Globus pallidus (tissue), 1 donor: ENCODE measurements at places on chromosomes 6 and 20.

DNA sequence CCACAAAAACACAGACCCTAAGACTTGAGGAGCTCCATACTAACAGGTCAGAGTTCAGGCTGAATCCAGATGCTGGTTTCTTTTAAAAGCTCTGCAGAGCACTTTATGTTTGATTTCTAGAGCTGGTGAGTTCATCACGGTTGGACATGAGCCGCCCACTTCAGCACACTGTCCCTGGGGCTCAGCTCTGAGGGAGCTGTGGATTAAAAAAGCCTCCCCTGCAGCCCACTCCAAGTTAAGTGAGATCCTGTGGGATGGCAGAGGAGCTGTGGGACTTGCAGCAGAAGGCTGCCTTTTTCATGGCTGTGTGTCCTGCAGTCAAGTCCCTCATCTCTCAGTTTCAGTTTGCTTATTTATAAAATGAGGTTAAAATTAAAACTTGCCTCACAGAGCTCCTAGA, 110.5 kb downstream of the FOXO3 start:
- DNase-seq: no peak

DNA sequence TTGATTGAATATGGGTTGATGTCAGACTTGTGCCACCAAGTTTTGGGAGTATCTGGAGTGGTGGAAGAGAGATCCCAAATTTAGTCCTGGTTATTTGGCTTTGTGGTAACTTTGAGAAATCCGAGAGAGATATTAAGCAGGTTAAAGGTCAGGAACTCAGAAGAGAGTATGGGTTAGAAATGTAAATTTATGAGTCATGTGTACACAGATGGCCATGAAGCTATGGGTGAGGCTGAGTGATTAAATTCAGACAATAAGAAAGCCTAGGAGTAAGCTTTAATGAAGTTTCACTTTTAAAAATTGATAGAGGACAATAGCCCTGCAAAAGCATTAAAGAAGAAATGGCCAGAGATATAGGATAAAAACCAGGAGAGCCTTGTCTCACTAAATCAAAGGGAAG, 14.3 kb downstream of the RIMS1 start:
- DNase-seq: no peak

DNA sequence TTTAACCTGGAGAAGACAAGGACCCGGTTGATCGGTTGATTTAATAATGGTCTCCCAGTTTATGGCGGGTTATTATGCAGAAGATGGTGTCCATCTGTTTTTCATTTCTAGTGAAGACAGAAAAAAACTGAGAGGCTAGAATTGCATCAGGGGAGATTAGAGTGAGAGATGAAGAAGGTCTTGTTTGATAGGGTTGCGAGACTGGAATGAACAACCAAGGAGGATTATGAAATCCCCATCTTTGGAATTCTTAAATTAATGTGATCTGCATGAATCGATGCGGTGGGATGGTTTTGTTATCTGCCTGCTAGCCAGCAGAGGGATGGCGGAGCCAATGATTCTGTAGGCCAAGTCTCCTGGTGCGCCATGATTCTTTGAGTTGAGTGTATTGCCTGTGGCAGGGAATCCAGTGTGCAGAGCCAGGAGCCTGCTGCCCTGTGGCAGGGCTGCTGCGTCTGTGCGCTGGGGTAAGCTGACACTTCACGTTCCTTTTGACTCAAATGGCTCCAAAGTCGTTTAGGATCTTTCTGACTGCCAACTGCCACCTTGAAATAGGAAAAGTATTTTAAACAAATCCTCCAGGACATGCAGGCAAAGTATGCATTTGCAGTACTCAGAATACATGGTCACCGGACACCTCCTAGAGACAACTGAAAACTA, 200.1 kb downstream of the CLIC5 start:
- DNase-seq: no peak

DNA sequence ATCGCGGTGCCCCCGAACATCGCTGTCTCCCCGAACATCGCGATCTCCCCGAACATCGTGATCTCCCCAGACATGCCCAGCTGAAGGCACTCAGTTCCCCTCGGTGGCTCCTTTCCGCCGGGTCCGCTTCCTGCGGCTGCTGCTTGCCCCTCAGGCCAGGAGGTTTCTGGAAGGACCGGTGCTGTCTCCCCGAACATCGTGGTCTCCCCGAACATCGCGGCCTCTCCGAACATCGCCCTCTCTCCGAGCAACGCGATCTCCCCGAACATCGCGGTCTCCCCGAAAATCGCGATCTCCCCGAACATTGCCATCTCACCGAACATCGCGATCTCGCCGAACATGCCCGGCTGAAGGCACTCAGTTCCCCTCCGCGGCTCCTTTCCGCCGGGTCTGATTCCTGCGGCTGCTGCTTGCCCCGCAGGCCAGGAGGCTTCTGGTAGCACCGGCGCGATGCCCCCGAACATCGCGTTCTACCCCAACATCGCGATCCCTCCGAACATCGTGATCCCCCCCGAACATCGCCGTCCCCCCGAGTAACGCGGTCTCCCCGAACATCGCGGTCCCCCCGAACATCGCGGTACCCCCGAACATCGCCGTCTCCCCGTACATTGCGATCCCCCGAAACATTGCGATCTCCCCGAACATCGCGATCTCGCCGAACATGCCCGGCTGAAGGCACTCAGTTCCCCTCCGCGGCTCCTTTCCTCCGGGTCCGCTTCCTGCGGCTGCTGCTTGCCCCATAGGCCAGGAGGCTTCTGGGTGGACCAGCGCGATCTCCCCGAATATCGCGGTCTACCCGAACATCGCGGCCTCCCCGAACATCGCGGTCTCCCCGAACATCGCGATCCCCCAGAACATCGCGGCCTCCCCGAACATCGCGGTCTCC, 808 bp downstream of the ULBP1 start:
- no peak for DNase-seq

DNA sequence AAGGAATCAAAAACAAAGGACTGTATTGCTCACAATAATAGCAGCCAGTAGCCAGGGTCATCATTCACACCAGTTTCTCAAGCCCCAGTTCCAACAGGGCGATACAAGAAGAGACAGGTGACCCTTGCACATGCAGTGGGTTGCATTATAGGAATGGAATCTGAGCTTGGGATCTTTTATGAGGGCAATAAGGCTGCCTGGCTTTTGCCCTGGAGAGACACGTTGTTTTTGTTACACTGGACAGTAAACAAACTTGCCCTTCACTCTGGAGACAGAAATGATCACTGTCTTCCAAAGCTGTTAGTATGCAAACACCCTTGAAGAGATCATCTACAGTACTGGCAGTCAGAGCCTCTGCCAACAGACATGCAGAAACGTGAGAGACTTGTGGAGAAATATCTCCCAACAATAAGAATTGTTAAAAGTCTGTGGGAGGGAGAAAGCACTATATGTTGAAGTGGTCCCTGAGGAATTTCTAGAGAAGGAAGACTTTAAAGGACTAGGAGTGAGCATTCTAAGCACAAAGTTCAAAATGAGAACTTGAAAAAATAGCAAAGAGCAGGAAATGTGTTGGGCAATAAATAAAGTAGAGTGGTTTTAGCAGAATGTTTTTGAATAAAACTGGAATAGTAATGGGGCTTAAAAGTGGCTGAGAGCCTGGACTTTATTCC, 6.2 kb upstream of the COL12A1 start:
- no peak for DNase-seq

GRCh38 chr6:7911345-7911725, 747 bp upstream of the TXNDC5 start:
- DNase-seq: no peak

DNA sequence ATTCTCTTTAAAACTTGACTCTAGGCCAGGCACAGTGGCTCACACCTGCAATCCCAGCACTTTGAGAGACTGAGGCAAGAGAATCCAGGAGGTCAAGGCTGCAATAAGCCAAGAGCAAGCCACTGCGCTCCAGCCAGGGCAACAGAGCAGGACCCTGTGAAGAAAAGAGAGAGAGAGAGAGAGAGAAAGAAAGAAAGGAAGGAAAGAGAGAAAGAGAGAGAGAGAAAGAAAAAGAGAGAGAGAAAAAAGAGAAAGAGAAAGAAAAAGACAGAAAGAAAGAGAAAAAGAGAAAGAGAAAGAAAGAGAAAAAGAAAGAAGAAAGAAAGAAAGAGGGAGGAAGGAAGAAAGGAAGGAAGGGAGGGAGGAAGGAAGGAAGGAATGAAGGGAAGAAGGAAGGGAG, 76.7 kb downstream of the RIN2 start:
- DNase-seq: no peak

DNA sequence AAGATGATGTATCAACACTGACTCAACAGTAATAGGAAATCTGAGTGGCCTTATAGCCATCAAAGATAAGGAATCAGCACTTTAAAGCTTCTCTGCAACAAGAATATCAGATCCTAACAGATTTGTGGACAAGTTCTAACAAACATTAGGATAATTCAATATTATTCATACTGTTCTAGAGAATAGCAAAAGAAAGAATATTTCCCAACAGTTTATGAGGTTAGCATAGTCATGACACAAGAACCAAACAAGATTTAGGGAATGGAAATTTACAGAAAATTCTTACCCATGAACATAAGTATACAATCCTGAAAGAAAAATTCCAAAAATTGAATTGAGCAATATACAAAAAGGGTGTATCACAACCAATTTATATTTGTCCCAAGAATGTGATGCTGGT, 64.3 kb upstream of the BTBD3 start:
- DNase-seq: no peak

DNA sequence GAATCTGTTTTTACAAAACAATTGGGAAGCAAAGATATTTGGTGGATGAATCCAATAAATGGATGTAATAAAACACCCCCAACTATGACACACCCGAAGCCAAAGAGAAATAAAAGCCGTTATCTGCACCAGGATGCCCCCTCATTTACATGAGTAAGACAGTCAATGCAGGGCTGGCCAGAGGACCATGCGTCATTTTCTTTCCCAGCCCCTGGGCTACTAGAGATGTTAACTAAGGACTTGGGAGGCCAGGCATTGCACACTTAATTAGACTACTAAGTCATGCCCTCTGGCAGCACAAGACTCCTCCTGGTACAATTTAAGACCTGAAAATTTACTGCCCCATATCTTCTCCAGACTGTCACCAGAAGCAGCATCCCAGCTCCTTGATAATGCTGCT, 3.2 kb downstream of the LEMD2 start:
- DNase-seq: no peak

DNA sequence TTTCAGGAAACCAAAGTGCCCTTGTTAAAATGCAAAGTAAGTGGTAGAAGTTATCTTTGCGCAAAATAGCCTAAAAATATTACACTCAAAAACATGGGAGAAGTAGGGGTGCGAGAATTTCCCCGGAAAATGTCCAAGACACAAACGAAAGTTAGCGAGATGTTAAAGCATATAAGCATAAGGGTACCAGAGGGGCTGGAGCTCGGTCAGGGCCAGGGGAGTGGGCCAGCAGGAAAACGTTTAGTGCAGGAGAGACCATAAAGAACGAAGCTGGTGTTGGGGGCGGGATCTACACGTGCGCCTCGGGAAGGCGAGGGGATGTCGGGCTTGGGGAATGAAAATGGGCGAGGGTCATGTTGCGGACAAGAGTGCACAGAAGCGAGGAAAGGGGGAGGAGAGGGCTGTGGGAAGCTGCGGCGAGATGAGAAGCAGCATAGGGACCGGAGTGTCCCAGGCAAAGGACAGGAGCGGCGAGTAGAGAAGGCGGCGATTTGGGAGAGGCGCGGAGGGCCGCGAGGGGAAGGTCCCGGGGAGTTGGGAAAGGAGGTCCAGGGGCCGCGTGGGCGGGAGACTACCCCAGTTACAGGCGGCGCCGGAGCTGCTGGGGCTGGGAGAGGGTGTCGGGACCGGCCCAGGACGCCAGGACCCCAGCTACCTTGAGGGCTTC, 600 bp downstream of the XPO5 start:
- peak; percentile 4 for DNase-seq

DNA sequence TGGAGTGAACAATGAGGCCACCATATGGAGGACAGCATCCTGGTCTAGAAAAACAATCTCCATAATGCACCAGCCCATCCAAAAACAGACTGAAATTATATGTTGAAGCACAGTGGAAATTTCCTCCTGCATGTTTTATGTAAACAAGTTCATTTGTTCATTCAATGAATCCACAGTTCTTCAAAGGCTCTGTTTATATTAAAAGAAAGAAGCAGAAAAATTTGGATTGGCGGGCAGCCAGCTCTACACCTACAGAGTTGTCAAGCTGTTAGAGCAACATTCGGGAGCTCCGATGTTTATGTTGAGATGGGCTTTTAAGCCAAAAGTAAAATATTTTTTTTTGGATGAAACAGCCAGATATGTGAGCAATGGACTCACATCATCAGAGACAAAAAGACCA, 395.3 kb upstream of the SULF2 start:
- DNase-seq: no peak

DNA sequence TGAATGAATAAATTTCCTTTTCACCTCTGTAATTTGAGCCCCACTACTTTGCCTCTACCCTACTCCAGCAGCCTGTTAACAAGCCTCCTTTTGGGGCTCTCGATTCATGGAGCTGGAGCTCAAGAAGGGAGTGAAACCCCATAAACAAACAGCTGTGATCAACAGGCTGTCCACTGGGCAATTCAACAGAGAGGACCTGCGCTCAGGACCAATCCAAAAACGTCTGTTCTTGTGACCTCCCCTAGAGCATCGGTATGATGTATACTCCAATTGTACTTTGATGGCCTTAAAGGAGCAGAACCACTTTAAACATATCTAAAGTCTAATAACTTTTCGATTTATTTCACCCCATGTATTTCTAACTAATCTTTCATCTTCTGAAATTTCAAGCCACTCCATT, 37.4 kb downstream of the HIVEP2 start:
- no peak for DNase-seq

DNA sequence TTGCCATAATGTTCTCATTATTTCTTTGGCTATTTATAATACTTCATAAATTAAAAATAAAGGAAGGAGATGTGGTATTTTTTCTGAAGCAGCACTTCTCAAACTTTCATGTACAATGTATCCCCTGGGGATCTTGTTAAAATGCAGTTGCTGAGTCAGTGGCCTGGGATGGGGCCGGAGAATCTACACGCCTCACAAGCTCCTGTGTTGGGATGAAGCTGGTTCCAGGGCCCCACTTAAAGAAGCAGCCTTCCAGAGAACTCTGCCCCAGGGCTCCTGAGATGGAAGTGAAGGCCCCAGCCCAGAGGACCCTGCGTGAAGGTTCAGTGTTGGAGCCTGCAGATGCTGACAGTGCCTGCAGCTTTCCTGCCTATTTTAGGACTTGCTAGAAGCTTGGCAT, 40.1 kb upstream of the SLC23A2 start:
- DNase-seq: no peak

- no peak for DNase-seq
Measured at GRCh38 chr6:37008484-37009465, 3.3 kb downstream of the FGD2 start.

GRCh38 chr6:2502096-2502997, 248.4 kb downstream of the MYLK4 start:
- no peak for DNase-seq

DNA sequence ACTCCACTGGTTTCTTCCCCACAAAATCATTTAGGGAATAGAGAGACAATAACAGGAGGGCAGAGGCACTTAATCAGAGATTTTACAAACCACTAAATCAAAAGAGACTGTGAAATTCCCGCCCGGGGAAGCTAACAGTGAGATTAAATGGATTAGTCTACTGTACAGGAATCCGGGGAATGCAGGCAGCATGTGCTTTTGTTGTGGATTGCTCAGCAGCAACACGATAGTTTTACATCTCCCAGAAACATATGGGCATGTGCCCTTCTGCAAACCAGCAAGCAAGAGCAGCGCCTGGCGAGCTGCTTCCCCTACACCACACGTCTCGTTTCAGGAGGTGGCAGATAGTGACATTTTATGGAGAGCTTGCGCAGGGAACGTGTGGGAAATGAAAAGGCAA, 382.3 kb downstream of the CD83 start:
- no peak for DNase-seq
